ENCODE measurements at places on chromosomes 2 and 18. TPM values are rescaled to one million over a fixed set of nuclear protein-coding genes. Genes with fewer than 3 reads are reported as not detected.

PLGLB1 gene
- total RNA-seq: 2.4 TPM

ZSCAN30 gene
- 14.1 TPM for total RNA-seq

GRCh38 chr2:74525717-74526648 lies at the start of gene DQX1:
TSS of gene DQX1 (minus strand) at chr2:74526231. CDS start at chr2:74525729, 502 bp downstream.
- peaks cover 18% of the 10 kb centered on the region for H3K4me1 ChIP-seq
- peaks cover 27% of the 10 kb centered on the region for H3K36me3 ChIP-seq
- DNase-seq: no peak
- no peak within 1 kb of the TSS for H3K4me3 ChIP-seq

- no peak overlapping the region for H3K4me3 ChIP-seq
- no peak for DNase-seq
- H3K4me1 ChIP-seq: no peaks in the 10 kb centered on the region
These were observed 7.0 kb upstream of the BBS5 start for GRCh38 chr2:169472249-169472648.

GRCh38 chr18:24055878-24056277 lies 41.3 kb downstream of the TTC39C start:
- peaks cover 9% of the 10 kb centered on the region for H3K4me1 ChIP-seq
- no peak for DNase-seq
- no peak overlapping the region for H3K27ac ChIP-seq
- no peaks in the 10 kb centered on the region for H3K27me3 ChIP-seq
- H3K36me3 ChIP-seq: no peaks in the 10 kb centered on the region

Data from heart left ventricle (tissue), 16 donors.